Suppressor macrophage treated with lipopolysaccharide for 4 hours (primary cell): ENCODE measurements at places on chromosomes 2 and 18.

GRCh38 chr2:16088802-16089112, 148.4 kb downstream of the MYCN start:
- DNase-seq, result no peak

DNA sequence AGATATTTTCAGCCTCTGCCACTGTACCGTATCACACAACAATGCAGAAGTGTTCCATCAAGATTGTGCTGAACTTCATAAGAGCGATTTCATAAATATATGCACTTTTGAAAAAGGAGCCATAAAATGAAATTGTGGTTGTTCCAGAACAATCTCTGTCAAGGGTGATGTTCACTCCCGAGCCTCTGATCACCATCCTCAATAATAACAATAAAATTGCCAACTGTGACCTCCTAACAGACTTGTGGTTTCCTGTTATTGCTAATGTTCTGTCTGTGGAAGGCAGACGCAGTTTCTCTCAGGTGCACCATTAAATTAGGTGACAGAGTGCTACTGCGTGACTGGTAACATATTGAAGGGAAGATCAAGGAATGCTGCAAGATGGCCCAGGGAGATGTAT, 383.7 kb downstream of the SOCS6 start:
- DNase-seq, result no peak

DNA sequence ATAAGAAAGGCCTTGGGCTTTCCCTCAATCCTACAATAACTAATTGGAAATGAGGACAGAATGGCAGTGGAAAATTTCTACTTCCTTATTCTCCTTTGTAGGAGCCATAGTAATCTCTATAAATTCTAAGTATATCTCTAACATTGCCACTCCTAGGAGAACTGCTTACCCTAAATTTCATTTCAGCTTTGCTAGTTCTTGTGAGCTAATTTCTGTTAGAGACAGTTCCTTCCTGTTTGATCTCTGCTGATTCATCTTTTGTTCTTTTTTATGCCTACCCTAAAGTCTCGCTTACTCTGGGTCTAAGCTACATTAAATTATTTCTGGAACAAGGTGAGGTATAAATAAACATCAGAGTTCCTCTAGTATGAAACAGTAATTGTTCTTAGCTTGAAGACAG, 25.7 kb downstream of the ABHD3 start:
- peak; percentile 29 for DNase-seq

GRCh38 chr2:112750560-112750843, 13.9 kb downstream of the CKAP2L start:
- no peak for DNase-seq

- peak; percentile 46 for DNase-seq
These were observed 141.9 kb upstream of the RBMS1 start for GRCh38 chr2:160635488-160635887.

- DNase-seq, result peak; percentile 76
These were observed 19.0 kb downstream of the TMSB10 start for GRCh38 chr2:84924173-84925106.

DNA sequence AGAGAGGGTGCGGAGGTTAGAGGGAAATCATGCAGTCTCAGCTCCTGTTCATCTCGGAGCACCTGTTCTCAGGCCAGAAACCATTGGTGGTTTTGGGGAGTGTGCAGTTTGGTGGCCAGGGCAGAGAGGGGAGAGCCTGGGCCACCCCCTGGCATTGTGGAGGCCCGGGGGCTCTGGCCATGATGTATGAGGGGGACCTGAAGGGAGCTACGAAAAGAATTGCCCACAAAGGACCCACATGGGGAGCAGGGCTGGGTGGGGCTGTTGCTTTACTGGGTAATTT, 87.7 kb downstream of the DGKD start:
- DNase-seq, result no peak

DNA sequence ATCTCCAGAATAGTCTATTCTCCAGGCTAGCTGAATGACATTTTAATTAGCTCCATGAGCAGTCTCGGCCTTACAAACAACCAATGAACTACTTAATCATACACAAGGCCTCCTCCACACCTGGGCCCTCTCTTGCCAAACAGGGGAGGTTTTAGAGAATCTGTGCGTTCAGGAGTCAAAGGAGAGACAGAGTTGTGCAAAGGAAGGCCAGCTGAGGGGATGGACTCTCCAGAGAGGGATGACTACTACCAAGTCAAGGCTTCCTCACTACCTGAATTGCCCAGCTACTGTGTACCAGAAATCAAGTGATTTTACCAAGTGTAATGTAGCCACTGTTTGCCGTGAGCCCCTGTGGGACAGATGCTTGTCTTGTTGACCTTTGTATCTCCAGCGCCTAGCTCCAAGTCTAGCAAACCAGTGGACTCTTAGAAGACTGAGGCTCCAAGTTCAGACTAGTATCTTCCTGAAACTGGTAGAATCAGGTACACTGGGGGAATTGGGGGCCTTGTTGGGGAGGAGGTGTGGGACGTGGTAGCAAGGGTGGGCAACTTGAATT, 123.1 kb upstream of the STON1 start:
- no peak for DNase-seq

DNA sequence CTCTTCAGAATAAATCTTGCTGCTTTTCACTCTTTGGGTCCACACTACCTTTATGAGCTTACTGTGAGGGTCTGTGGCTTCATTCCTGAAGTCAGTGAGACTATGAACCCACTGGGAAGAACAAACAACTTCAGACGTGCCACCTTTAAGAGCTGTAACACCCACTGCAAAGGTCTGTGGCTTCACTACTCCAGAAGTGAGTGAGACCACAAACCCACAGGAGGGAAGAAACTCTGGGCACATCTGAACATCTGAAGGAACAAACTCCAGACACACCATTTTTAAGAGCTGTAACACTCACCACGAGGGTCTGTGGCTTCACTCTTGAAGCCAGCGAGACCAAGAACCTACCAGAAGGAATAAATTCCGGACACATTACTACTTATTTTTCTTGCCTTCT, 964.1 kb upstream of the NXPH2 start:
- no peak for DNase-seq

DNA sequence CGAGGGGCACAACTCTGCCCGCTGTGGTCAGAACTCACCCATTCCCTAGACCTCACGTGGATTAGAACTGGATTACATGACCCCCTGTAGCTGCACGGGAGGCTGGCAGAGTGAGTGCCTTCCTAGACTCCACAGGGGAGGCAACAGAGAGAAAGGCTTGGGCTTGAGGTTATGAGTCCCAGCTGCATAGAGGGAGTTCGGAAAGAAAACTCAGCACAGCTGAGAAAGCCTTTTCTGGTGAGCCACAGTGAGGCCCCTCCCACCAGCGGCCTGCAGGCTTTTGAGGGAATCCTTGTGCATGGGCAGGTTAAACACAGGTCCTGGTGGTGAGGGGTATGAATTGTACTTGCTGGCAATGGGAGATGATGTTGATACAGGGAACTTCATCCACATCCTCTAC, 217.3 kb downstream of the FHOD3 start:
- DNase-seq, result no peak

DNA sequence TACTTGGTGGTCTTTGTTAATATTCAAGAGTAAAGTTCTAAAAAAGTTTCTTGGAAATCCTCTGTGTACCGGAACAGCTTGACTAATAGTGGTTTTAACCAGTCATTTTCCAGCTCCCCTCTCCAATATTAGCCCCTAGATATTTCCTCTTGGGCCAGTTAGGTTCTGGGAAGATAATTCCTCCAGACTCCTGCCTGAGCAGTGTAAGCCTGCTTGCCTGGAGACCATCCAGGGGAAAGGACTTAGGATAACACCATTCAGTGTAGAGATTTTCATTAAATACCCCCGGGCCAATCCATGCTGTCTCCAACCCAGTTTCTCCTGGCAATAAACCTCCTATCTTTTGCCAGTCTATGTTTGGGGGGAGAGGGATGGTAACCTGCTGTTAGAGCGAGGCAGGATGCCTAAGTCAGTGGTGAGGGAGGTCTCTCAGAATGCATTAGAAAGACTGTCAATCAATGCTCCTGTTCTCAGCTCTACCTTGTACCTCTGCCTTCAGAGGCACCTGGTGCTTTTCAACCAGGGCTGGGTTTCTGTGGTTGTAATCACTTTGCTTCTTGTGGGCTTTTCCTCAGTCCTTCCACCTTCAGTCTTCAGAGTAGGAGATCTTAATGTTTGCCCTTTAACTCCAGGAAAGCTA, 186.4 kb downstream of the RNF152 start:
- DNase-seq, result no peak

DNA sequence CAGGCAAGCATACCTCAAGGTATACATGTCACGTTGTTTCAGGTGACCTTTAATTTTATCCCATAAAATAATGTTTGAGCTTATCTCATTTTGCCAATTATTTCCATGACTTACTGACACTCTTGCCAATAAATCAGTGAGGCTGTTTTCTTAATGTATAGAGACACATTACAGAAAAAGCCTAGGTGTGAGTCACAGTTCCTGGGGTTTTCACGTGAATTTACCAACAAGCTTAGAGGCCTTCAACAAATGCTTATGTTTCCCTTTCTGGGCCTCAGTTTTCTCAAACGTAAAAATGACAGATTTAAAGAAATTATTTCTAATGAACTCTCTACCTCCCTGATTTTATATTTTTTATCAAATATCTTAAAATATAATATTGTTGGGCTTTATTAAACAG, 517.5 kb upstream of the SPHKAP start:
- no peak for DNase-seq

DNA sequence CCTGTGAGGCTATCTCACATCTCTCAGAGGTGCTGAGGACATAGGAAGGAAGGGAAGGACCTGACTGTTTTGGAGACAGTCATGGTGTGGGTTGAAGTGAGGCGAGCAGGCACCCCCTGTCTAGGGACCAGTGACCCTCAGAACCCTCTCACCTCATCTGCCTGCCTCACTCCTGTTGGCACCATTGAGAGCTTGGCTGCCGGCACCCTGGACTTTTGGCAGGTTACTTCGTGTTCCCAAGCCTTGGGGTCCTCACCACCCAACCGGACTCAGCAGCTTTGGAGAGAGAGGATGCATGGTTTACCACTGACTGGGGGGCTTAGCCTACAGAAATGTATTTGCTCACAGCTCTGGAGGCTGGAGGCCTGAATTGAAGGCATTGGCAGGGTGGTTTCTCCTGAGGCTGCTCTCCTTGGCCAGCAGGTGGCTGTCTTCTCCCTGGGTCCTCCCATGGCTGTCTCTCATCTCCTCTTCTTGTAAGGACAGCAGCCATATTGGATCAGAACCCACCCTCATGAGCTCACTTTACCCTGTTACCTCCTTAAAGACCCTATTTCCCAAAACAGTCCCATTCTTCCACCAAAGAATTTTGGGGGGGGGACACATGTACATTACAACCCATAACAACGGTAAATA, 142.0 kb downstream of the TSN start:
- peak; percentile 15 for DNase-seq

DNA sequence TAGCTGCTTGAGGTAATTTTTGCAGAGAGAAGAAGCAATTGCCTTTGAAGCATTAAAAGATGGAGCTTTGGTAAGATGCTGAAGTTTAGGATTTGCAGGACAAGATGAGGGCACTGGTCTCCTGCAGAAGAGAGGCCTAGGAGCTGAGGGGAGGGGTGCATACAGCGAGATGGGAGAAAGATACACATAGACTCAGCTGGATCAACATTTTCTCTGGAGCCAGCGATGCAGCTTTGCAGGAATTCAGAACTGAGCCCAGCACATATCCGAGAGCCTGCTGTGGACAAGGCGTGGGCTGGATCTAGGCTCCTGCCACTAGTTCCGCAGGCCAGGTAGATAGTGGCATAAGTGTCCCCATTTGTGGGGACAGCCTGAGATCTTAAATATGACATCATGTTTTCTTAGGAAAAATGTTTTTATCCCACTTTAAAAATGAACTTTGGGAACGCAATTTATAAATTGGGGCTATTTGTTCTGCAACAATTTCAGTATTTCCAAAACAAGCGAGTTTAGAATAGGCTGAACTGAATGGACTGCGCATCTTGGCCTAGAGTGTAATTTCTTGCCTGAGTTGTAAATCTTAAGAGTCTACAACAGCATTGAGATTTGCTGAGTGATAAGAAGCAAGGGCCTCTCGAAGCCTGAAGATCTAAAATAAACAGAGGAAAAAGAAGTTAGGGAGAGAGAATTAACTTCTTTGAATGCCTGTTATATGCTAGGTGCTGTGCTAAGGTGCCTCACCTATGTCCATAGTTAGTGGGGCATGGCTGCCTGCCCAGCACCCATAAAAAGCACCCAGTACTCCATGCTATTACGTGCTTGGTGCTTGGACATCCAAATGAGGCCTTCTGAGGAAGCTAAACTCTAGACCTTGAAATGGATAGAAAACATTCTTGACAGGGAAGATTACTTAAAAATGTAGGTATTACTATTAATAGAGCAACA, 17.3 kb downstream of the GRHL1 start:
- DNase-seq, result no peak

DNA sequence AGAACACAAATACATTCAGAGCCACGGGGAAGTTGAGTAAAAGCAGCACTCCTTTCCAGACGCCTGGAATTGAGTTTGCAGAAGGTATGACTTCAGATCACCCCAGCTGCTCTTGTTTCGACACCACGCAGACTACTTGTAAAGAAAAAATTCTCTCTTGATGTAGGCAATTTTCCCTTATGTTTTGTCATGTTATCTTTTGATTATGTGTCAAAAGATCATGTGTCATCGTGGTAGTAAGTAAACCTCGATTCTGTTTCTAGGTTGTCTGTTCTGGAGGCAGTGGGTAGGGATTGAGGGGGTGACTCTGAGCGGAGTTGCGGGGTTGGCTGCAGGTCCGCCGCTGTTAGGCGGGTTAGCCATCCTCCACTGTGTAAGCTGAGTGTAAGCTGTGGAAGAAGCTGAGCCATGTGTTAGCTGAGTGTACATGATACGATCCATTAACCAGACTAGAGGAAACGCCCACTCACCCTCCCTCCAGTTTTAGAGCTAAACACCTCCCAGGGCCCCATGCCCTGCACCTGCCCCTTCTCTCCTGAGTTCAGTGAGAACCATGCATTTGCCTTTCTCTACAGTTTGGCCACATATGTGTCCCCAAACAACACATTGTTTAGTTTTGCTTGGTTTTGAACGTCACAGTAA, 181.8 kb downstream of the SNTG2 start:
- no peak for DNase-seq

DNA sequence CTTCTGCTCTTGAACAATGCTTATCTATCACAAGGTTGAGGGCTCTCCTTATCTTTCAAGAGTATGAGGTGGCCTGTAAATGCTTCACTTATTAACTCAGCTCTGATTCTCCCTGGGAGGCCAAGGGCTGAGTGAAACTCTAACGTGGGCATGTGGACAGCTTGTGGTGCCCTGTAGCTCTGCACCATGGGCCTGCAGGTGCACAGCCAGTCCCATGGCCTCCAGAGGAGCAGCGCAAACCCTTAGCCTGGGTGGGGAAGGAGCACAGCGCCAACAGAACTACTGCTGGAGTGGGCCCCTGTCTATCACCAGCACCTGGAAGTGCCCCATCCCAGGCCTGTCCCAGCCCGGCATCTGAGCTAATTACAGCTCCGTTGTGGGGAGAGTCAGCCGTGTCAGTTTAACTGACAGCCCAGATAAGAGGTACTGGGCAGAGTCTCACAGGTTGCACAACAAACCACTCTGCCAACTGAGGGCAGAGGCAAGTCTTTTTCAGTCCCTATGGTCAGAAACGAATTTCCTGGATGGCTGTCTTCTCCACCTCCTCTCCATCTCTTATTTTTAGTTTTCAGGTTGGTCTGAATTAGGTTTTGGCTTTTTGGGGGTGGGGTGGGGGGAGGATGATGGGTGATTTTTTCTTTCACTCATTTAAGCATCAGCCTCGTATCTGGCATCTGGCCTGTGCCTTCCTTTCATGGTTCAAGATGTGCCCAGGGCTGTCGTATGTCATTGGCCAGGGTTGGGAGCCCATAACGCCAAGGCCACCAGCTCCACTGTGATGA, 219.5 kb downstream of the BCL2 start:
- no peak for DNase-seq
